ENCODE measurements at places on chromosomes 3 and 15. TPM values are rescaled to one million over a fixed set of nuclear protein-coding genes. Genes with fewer than 3 reads are reported as not detected.

The CSPG4 gene
- 86.8 TPM for total RNA-seq

The GMPS gene
- total RNA-seq: 41.9 TPM

The ERICH6 gene
- 0.43 TPM for total RNA-seq

The SPSB4 gene
- not detected for total RNA-seq

The THRB gene
- total RNA-seq: 5.2 TPM

The GOLGA8Q gene
- 0.43 TPM for total RNA-seq

The MYRIP gene
- total RNA-seq: not detected

The CCDC39 gene
- under 0.01 TPM for total RNA-seq

The SLC9A9 gene
- 2.9 TPM for total RNA-seq

The CEMIP gene
- 131 TPM for total RNA-seq

The CHRD gene
- total RNA-seq: 1.7 TPM

The PRKCI gene
- total RNA-seq: 81.8 TPM

The EDC3 gene
- total RNA-seq: 9.7 TPM

The PROS1 gene
- total RNA-seq: 12.1 TPM

The NFKBIZ gene
- 126 TPM for total RNA-seq

The NR2E3 gene
- 0.97 TPM for total RNA-seq

The RLBP1 gene
- not detected for total RNA-seq

The CERS3 gene
- not detected for total RNA-seq

The CYP8B1 gene
- total RNA-seq: not detected

The CACNA2D2 gene
- not detected for total RNA-seq

The RPL29 gene
- total RNA-seq: 617 TPM

The ATG7 gene
- total RNA-seq: 131 TPM

The XCR1 gene
- not detected for total RNA-seq

The PRR23B gene
- total RNA-seq: not detected

The ZBTB20 gene
- 22.9 TPM for total RNA-seq

The BFSP2 gene
- total RNA-seq: not detected

The ACAD11 gene
- 45.3 TPM for total RNA-seq

The AMT gene
- 1.3 TPM for total RNA-seq

The RPUSD2 gene
- total RNA-seq: 11.2 TPM

The HCLS1 gene
- total RNA-seq: 4.8 TPM

The DMXL2 gene
- 56.1 TPM for total RNA-seq

The CHRNA3 gene
- total RNA-seq: not detected

The APOD gene
- 1.3 TPM for total RNA-seq

The TMEM39A gene
- total RNA-seq: 88.5 TPM
